Liver (tissue), 10 donors: ENCODE measurements at places on chromosomes 3 and 15. TPM values are rescaled to one million over a fixed set of nuclear protein-coding genes. Genes with fewer than 3 reads are reported as not detected.
A peak's percentile ranks its signal among the peaks of the same experiment; 100 is the strongest.

The THPO gene
- 14.4 TPM for polyA plus RNA-seq

- DNase-seq = no peak
These were observed 9.5 kb downstream of the TYRO3 start for GRCh38 chr15:41568350-41569017.

GRCh38 chr15:55588070-55588814, at the start of gene PYGO1:
TSS of gene PYGO1 (minus strand) at chr15:55588345. CDS start at chr15:55587883, 462 bp downstream.
- peak; percentile 52 for DNase-seq

- DNase-seq = no peak
These were observed 216.8 kb downstream of the RPLP1 start for GRCh38 chr15:69669446-69669845.

DNA sequence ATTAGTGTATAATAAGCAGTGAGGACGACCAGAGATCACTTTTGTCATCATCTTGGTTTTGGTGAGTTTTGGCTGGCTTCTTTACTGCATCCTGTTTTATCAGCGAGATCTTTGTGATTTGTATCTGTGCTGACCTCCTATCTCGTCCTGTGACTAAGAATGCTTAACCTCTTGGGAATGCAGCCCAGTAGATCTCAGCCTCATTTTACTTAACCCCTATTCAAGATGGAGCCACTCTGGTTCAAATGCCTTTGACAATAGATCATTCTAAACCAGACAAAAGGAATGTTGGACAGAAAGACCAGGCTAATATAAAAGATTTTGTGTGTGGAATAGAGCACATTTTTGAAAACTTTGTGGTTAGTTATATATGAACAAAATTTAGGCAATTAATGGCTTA, 618.5 kb upstream of the BCHE start:
- no peak for DNase-seq

GRCh38 chr3:65831733-65832425, 206.8 kb downstream of the MAGI1 start:
- DNase-seq = no peak

DNA sequence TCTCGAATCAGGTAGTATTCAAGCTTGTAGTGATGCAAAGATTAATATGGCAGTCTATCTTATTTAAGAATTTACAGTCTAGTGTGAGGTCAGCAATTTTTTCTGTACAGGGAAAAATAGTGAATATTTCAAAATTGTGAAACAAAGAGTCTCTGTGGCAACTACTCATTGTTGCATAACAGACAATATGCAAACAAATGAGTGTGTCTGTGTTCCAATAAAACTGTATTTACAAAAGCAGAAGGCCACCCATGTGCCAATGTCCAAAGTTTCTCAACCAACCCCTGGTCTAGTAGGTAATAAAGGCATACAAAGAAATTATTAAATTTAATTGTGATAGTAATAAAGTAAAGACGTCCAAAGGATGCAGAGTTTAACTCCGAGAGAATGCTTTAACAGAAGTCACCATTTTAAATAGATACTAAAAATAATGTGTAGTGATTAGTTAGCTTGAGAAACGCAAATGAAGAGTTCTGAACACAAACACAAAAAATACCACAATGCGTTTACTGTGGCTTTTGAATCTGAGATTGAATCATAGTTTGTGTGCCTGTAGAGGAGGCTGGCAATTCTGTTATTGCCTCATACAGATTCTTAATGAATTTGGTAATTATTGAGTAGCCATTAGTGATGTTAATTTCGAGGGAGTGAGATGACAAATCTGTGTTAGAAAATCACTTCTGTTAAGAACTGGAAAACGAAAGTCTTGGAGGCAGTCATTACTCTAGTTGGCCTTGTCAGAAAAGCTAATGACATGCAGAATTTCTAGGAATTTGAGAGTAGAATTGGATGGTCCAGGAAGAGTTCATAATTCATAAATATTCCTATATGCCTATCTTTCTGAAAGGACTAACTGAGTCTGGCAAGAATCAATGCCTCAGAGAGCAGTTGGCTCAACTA, 48.7 kb downstream of the CADM2 start:
- DNase-seq = no peak

DNA sequence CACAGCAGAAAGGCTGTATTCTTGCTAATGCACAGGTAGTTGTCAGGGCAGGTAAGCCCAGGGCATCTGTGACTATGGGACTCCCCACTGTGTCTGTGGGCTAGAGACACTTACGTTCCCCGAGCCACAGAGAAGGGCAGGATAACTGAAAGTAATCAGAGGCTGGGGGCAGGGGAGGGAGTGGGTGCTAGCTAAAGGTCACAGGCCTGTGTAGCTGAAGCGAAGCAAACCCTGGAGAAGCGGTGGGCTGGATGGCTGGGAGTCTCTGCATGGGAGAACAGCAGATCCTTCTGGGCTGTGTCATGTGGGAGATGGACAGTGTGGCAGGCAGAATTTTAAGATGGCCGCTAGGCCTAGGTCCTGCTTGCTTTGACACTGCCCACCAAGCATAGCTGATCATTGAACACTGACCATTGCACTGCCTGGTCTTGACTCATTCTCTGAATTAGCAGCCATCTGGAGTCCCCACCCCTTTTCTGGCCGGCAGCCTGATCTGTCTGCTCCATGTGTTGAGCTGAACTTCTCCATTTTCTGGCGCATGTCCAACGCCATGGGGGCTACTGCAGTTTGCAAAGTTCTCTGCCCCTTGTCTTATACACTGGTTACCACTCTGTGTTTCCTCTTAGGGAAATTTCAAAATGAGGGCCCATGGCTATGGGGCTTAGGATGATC, 110.0 kb downstream of the DGKG start:
- DNase-seq = no peak
